ENCODE measurements at places on chromosomes 16 and 17.

GRCh38 chr17:62572888-62573401 lies 54.5 kb upstream of the MRC2 start:
- no peak for DNase-seq

GRCh38 chr16:66547101-66547989 lies 2.6 kb downstream of the TK2 start:
- no peak for DNase-seq

GRCh38 chr16:85687651-85688471 lies 893 bp downstream of the GINS2 start:
- DNase-seq, result no peak

- DNase-seq, result no peak
Observed at GRCh38 chr16:68267612-68268405, 3.5 kb downstream of the SLC7A6 start.

GRCh38 chr17:27265333-27265732 lies 28.6 kb upstream of the WSB1 start:
- DNase-seq, result peak; percentile 74

- DNase-seq, result no peak
Observed at GRCh38 chr16:72956124-72957064, 91.5 kb downstream of the ZFHX3 start.

DNA sequence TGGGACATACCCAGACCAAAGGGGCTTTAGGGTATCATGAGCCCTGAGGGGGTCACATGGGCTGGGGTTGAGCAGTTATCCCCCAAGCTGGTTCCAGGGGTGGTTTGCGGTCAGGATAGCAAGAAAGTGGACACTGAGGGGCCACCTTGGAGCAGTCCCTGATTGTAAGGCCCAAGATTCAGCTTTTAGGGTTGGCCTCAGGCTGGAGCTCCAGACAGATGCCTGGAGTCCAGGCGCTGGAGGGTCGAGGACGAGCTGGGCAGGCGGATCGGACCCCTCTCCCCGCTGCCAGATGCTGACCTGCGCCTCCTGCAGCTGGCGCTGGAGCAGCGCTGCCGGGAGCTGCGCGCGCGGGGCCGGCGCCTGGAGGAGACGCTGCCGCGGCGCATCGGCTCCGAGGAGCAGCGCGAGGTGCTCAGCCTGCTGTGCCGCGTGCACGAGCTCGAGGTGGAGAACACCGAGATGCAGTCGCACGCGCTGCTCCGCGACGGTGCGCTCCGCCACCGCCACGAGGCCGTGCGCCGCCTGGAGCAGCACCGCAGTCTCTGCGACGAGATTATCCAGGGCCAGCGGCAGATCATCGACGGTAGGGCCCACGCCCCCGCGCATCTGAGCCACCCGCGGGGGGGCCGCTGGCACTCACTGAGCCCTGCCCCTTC lies 10.0 kb downstream of the BTBD17 start:
- DNase-seq, result no peak

GRCh38 chr16:77468831-77469230 lies 34.0 kb upstream of the ADAMTS18 start:
- no peak for DNase-seq

DNA sequence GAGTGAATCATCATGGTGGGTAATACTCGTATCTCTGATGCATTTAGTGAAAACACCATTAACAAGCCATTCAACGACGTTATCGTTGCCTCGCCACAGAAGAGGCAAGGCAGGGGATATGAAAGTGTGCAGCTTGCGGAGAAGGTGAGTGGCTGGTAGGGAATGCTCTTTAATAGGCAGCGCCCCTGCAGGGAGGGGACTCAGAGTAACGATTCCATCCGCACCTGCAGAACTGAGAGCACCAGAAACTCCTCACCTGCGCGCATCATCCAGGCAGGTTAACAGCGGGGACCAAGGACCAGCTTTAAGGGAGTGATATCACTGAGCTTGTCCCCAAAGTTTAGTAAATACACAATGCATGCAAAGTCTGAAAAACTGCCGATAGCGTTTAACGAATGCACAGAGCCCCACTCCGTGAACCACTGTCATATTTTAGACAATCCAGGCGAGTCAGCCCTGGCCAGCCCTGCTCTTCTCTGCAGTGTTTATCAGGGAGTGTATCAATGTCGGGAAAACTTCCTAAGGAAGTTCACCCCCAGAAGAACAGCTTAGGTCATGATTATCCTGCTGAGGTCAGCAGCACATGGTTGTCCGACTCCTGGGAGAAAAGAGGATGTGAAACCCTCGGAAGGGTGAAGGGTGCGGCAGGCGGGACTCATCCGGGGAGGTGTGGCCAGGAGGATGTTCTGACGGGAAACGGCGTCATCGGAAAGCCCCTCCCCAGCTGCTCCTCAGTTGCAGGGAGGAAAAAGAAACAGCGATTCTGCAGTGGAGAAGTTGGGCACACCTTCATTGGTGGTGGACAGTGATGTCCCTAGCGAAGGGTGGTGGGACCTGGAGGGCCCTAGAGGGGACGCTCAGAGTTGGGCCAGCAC lies 68.5 kb upstream of the DNAH17 start:
- no peak for DNase-seq

DNA sequence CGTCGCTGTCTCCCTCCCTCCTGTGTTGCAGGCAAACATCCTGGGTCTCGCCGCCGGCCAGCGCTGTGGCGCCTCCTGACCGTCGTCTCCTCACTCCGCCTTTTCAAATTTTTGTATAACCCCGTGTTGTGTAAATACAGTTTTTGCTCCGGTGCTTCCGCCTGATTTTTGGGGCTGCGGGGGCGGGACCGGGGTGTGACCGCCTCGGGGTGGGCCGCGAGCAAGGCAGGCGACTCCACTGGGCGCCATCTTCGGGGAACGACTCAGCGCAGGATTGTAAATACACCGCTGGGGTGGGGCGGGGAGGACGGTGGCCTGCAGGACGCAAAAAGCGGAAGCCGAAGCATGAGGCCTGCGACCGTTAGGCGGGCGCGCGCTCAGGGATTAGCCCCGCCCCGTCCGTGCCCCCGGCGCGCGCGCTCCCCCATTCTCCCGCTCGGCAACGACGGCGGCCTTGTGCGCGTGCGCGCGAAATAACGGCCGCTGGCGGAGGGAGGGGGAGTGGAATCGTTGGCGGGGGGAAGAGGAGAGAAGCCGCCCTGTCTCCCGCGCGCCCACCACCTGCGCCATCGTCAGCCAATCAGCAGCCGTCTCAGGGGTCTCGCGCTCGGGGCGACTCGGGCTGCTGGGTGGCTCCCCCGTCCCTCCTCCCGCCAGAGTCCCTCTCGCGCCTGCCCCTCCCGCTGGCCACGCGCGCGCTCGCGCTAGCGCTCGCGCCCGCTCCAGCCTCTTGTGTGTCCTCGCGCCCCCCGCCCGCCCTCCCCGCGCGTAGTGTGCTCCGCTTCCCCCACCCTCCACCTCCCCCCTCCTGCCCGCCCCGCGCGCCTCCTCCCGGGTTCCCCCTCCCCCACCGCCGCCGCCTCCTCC lies 864 bp upstream of the MAZ start:
- peak; percentile 97 for DNase-seq

- no peak for DNase-seq
Observed at GRCh38 chr17:42129109-42129837, 6.7 kb downstream of the HSPB9 start.

GRCh38 chr17:17568772-17569195 lies 22.7 kb downstream of the PEMT start:
- DNase-seq, result peak; percentile 85

DNA sequence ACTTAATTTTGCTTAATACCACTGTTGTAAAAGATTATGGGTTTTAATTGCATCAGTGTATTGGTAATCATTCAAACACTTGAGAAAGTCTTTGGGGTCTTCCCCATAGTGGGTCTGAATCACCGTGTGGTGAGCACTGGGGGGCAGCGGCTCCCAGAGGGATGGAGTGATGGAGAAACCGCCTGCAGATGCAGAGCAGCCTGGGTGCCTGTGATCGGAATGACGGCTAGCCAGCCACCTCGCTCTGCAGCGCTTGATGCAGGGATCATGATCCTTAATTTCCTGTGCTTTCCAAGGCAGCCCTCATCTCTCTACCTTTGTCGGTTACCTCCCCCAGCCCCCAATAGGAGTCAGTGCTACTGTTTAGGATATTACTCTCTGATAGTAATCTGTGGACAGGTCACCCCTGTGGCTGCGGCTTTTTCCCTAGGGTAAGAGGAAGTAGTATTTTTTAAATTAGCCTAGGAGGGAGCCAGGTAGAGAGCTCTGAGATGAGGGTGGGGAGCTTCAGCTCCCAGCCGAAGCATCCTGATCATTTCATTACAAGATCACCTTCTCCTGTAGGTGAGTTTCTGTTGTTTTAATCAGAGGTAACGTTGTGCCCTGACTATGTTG lies 135.6 kb downstream of the MSI2 start:
- no peak for DNase-seq

DNA sequence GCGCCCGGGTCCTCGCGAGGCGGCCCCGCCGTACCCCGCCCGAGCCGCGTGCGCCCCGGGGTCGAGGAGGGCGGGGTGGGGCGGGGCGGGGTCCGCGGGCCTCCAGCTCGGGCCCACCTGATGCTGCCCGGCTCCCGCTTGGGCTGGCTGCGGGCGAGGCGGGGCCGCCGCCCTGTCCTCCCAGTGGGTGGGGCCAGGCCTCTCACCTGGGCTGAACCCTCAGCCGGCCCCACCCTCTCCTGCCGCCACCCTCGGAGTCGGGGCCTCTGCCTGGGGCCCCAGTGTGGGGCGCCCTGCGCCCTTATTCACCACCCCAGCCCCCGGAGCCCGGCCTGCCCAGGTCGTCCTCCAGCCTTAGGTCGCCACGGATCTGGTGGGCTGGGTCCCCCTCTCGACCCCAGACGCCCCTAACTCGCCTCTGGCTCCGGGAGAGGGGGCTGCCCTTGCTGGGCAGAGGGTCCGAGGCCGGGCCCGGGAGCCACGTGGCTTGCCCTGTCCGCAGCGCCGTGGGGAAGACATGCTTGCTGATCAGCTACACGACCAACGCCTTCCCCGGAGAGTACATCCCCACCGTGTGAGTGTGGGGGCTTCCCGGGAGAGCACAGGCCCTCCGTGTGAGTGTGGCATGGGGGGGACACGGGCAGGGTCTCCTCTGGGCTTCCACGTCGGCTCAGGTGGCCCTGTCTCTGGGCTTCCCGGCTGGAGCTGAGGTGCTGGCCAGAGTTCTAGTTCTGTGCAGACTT lies 578 bp downstream of the RAC3 start:
- peak; percentile 88 for DNase-seq

DNA sequence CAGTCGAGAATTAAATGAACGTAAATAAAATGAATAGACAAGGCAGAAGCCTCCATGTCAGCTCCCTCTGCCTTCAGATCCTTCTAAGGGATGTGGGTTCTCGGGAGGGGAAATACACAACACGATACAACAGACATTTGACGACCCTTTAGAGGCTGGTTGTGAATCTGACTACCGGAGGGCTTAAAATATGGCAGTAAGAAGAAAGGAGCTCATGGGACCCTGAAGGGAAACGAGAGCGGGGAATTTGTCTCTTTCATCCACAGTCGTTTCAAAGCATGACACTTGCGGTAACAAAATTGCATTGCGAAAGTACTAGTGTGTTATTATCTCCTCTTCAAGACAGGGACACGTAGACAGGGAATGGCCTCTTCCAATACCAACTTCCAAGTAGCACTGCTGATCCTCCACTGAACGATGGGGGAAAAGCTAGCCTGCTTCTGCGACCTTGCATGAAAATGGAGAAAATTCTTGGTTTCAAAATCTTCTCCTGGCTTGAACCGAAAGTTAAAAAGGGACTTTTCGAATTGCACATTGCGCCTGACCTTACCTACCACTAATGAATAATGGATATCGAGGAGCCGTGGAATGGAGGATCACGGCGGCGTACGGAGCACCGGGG lies 1.2 kb upstream of the TNRC6C start:
- DNase-seq, result no peak

DNA sequence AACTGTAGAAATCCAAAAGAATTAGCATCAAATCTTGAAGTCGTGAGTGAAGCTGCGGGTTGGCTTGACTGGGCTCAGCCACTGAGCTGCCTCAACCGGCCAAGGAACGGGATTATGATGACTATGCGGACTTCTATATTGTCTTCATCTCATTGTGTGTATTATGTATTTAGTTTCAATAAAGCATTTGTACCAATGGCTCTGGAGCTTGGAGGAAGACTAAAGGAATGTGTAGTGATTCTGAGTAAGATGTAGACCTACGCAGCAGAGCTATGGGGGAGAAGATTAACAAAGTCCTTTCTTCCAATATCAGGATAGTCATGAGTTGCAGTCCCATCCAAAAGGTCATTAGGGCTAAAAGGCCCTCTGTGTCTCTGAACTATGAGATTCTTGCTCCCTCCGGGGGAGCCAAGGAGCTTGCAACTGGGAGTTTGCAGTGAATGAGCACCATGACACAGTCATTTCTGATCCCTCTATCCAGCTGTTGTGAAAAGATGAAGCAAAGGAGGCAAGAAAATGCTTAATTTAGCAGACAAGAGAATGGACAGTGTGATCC lies 8.3 kb downstream of the EME1 start:
- DNase-seq, result no peak

- no peak for DNase-seq
Observed at GRCh38 chr17:34054495-34054894, 200.6 kb upstream of the CCL2 start.

DNA sequence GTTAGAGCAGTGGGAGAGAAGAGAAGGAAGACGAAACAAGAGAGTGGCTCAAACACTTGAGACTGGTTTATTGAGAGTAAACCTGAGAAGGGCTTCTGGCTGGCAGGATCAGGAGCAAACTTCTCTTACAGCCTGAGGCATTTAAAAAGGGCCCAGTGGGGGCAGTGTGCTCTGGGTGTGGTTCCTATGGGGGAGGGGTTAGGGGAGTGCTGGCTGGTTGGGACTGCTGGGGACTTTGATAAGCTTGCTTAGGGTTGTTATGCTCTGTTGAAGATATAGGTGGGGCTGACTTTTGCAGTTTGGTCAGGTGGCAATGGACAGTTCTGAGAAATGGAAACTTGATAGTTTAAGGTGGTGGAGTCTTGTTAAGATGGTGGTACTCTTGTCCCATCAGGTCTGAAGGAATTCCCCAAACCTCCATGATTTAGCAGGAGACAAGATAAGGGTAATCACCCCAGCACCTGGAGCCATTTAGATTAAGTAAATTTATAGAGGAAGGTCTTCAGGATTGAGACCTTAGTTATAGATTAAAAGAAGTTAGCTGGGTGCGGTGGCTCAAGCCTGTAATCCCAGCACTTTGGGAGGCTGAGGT lies 79.3 kb downstream of the EMP2 start:
- DNase-seq, result no peak

DNA sequence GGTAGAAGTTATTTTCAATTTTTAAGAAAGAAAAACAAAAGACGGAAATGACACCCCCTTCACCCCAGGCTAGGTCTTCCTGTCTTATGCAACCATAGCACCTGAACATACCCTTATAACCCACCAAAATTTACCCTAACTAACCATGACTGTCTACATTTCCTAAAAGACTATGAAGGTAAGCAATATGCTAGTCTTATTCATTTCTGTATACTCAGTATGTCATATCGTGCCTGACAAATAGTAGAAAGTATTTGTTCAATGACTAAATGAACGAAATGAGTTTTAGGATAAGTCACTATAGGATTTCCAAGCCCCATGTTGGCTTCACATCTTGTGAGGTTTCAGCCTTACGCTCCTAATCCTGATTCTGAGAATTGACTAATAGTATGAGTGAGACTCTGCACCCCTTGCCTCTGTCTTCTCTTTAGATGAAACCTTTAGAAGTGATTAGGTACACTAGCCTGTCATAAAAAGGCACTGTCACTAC lies 6.5 kb downstream of the ADAT1 start:
- DNase-seq, result no peak

GRCh38 chr16:30609002-30609925 lies 925 bp downstream of the ZNF689 start:
- peak; percentile 37 for DNase-seq

GRCh38 chr17:35086931-35087573 lies 23.5 kb upstream of the RFFL start:
- peak; percentile 23 for DNase-seq

Measured in Caco-2 (cell line).